ENCODE measurements at places on chromosomes 13 and 19. TPM values are rescaled to one million over a fixed set of nuclear protein-coding genes. Genes with fewer than 3 reads are reported as not detected.

The TNFSF9 gene
- total RNA-seq, result 5.7 TPM

The TMEM205 gene
- 32.6 TPM for total RNA-seq

The KCNRG gene
- total RNA-seq, result 0.30 TPM

The ARHGAP33 gene
- 67.0 TPM for total RNA-seq

The CA11 gene
- 4.5 TPM for total RNA-seq

The CRX gene
- not detected for total RNA-seq

The RYR1 gene
- 3.9 TPM for total RNA-seq

The IL12RB1 gene
- 66.1 TPM for total RNA-seq

The CLDND2 gene
- 6.4 TPM for total RNA-seq

The GGACT gene
- total RNA-seq, result 9.5 TPM

The DUXA gene
- total RNA-seq, result not detected

The RFPL4AL1 gene
- not detected for total RNA-seq

The KIRREL2 gene
- 0.55 TPM for total RNA-seq

The ZNF888 gene
- 5.9 TPM for total RNA-seq

The N4BP2L1 gene
- total RNA-seq, result 33.8 TPM

The RGS9BP gene
- total RNA-seq, result 0.40 TPM

The ZNF135 gene
- total RNA-seq, result not detected

All from activated CD4-positive, alpha-beta memory T cell treated with anti-CD3 and anti-CD28 coated beads, Interleukin-2, amount 10 ng/mL, durations not matched to agents 7 days and 5 days (primary cell).